ENCODE measurements at places on chromosomes 12 and 14.

DNA sequence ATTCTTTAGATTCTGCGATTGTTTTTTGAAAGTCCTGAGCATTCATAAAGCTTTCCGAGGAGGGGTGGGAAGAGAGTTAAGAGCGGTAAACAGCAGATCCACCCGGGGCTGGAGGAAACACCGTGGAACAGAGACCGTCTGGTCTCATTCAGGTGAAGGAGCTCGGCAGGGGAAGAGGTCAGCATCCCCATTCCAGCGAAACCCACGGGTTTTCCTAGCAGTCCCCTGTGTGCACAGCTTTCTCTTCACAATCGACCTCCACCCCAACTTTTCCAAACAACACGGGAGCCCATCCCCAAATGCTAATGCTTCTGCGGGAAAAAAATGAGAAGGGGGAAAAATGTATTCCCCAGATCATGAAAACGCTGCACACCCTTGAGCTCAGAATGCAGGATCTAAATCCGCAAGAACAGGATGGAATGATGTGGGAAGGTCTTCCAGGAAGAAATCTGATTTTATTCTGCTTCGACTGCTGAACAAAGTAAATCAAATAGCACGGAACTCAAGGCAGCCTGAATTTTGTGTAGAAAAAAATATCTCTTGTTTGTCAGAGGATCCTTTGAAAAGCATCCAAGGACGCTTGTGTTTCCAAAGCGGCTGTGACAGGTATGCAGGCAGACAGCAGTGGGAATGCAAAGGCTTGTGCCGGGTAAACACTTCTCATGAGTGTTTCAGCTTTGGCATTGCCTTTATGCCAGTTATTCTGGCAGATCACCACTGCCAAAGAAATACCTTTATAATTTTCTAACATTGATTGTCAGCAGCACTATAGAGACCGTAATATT is 128.8 kb downstream of the NDUFA12 start:
- DNase-seq: peak; percentile 33

- DNase-seq: no peak
Observed at GRCh38 chr12:56995201-56995929, 11.0 kb downstream of the ZBTB39 start.

DNA sequence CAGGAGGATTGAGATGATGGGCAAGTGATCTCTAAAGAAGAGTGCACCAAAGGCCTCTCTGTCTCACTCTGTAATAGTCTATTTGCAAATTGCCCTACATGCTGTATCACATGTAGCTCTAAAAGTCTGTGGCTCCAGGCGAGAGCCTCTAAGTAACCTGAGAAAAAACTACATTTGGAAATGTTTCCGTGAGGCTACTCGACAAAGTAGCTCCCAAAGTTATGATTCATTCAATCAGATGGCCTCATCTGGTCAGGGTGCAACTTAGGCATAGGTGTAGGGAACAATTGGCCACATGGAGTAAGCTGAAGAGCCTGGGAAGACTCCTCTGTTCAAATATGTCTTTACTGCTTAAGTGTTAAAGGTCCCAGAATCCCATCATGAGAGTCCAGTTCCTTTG is 155.4 kb upstream of the PLEKHG7 start:
- DNase-seq: no peak

DNA sequence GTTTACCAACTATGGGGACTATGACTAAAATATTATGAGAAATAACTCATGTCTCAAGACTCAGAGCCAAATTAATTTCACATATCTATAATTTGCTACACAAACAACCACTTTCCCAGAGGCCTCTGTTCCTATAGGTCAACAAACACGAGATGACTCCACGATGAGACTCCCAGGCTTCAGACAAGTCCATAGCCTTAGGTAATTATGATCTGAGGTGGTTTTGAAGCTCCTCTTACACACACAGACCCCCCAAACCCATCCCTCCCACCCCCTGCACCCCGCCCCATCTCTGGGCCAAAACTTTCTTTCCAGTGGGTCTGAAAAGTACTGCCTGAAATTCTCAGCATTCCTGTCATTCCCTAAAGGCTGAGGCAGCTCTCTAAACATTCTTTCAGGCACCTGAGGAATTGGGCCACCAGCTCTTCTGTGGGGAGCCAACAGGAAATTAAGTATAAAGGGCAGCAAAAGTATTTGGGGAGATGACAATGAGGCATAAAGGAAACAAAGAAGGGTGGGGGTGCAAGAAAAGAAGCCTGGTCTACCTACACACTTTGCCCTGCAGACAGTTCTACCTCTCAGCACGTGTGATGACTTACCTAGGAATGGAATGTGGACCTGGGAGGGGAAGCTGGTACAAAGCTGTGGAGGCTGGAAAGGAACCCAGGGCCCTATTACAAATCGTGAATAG is 143.6 kb downstream of the PAWR start:
- no peak for DNase-seq

- peak; percentile 8 for DNase-seq
Observed at GRCh38 chr14:94805680-94806288, 35.9 kb upstream of the GSC start.

DNA sequence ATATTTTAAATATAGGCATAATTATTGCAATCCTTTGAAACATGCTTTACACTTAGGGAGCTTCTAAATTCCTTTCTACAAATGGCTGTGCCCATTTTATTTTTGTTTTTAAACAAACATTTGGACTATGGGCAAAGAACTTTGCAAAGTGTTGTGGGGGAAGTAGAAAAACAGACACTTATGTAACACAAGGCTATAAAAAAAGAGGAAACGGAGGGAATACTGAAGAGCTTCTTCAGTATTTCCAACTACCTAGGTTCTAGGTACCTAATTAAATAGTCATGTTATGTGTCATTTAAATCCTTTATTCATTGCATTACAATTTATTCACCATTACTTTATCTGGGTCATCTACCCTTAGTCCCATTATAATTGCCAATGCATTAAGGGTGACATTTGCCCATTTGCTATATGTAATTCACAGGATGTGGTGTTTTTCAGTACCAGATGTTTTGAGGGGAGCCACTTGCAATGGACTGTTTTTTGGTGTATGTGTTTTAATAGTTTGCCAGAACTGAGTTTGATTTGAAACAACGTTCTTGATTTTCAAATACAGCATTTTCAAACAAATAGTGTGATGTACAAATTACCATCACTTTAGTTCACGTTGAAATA is 1.5 kb upstream of the MSRB3 start:
- no peak for DNase-seq

- DNase-seq: no peak
Observed at GRCh38 chr12:84696281-84696680, 216.3 kb downstream of the SLC6A15 start.

DNA sequence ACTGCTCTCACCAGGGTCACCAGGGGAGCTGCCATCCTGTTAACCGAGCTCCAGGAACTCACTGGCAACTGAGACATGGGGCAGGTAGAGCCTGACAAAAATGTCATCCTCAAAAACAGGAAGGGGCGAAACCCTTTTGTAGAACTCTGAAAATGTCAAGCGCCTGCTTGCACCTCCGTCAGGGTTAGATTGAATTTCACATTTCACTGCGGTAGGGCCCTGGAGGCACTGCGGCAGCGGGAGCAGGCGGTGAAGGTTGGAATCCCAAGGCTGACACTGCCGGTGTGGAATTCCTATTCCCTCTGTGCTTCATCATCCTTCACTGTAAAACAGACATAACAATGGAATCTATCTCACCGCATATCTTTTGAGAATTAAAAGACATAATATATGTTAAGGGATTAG is 142.8 kb upstream of the TMCC3 start:
- DNase-seq: no peak

- peak; percentile 23 for DNase-seq
Observed at GRCh38 chr12:12719496-12719895, 2.3 kb downstream of the CDKN1B start.

- DNase-seq: no peak
Observed at GRCh38 chr14:101065246-101065645, 161.7 kb upstream of the RTL1 start.

DNA sequence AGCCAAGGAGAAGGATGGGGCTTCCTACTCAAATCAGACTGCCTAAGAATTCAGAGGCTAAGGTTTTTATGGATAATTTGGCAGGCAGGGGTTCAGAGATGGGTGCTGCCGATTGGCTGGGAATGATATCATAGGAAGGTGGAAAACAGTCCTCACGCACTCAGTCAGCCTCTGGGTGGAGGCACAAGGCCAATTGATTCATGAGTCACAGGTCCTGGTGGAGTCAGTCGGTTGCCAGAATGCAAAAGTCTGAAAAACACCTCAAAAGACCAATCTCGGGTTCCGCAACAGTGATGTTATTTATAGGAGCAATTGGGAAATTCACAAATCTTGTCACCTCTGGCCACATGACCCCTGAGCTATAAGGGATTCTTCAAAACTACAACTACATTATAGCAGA is 105.5 kb downstream of the GXYLT1 start:
- DNase-seq: no peak
